ENCODE measurements at places on chromosomes 5 and 9. TPM values are rescaled to one million over a fixed set of nuclear protein-coding genes. Genes with fewer than 3 reads are reported as not detected.

DNA sequence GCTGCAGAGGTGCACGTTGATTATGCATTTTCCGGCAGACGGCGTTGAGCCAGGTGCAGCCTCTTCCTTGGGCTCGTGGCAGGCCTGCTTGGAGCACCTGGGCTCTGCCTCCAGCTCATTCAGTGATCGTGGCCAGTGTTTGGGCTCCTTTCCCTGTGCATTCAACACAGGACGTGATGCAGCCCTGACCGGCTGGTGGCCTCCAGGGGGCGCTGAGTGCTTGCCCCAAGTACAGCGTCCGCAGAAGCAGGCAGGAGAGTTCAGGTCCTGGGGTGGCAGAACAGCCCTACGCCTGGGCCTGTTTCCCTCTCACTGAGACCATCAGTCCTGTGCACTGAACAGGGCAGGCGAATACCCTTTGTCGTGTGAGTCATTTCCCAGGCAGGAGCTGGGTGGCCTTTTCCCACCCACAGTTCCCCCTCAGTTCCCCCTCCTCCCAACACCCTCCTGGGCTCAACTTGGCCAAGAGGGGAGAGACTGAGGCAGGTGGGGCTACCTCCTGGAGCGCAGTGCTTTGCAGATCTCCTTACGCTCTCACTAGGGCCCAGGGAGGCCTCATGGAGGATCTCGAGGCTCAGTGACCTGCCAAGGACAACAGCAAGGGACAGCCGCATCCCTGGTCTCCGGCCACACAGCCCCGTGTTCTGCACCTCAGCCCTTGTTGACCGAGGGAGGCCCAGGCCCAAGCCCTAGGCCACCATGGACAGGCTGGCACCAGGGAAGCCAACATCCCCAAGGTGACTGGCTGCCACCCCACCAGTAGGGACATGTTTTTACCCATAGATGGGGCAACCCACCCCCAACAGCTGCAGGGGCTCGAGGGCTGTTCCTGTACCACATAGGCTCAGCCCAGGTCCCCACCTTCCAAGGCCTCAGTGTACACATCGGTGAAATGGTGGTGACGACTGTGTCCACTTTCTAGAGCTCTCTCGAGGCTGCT is 52.9 kb downstream of the LRSAM1 start:
- peak; percentile 97 for DNase-seq

Gene TMEM174
- not detected for total RNA-seq

DNA sequence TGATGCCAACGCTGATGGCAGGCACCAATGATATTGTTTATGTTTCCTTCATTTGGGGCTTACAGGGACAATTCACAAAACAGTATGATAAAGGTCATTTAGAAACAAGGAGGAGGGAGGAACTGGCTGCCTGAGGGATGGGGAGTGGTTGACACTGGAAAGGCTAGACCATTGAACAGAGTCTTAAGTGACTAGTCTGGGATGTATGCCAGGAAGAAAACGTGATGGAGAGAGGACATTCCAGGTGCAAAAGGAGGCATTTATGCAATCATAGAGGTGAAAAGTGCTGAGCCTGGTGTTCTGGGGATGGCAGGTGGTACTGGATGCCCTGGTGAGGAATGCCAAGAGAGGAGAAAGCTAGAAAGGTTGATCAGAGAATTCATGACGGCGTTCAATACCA is 153.4 kb downstream of the ZNF462 start:
- DNase-seq: no peak

Gene MCC
- 27.0 TPM for total RNA-seq

- DNase-seq: no peak
Measured at GRCh38 chr5:72296256-72296655, 23.8 kb downstream of the MRPS27 start.

DNA sequence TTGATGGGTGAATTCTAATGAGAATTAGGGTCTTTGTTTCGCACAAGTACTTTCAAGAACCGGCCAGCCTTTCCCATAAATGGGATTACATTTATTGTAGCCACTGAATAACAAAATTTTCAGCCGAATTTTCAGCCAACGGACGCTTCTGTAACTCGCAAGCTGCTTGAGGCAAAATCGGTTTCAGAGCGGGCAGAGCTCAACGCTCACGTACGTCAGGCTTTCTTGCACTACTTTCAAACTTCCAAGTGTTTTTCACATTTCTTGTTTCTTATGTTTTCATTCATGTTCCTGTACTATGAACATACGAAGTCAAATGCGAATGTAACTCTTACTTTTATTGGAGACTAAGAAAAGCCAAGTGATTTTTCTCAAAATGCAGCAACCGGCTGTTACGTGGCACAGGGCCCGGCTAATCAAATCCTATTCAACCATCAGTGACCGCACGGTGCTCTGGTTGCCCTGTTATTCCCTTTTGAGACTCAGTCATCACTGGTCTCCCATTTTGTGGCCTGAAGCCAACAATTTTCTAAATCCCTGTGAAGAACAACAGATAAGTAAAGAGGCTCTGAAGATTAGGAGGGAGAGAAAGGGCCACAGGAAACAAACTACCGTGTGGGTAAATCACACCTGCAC is 68.5 kb downstream of the SLC28A3 start:
- DNase-seq: no peak

- DNase-seq: no peak
Measured at GRCh38 chr5:31664566-31664965, 25.6 kb downstream of the PDZD2 start.

GRCh38 chr9:89747596-89747995 is 142.8 kb downstream of the GADD45G start:
- DNase-seq: peak; percentile 90

DNA sequence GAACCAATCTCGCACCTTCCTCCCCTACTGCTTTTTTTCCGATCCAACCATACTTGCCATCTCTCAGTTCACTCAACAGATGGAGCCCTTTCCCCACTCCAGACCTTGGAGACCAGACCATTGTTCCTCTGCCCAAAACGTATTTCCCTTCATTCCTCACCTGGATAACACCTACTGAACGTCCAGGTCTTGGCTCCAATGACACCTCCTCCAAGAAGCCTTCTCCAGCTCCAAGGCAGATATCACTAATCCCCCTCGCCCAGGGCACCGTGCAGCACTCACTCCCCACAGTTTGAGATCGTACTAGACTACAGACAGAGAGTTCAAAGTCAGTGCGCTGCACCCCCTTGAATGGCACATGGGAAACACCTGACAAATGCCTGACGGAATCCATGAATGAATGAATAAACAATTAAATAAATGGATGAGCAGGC is 47.1 kb upstream of the AKNA start:
- no peak for DNase-seq

DNA sequence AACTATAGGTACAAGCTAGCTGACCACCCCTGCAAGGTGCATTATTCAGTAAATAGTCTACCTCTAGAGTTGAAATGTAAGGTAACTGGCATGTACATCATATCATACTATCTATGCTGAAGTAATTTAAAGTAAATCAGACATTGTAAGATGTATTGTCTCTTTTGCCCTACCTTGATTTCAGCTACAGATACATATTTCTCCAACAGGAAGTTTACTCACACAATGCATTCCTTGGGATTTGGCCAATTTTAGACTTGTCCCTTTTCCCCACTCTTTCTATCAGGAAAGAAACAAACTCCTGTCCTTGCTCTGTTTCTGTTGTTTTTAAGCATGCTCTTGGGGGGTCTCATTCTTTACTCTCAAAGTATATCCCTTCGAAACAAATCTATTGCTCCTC is 58.5 kb upstream of the TSLP start:
- no peak for DNase-seq

Gene AGXT2
- total RNA-seq: not detected

GRCh38 chr5:125348221-125348692 is 601.8 kb upstream of the ZNF608 start:
- DNase-seq: peak; percentile 62

DNA sequence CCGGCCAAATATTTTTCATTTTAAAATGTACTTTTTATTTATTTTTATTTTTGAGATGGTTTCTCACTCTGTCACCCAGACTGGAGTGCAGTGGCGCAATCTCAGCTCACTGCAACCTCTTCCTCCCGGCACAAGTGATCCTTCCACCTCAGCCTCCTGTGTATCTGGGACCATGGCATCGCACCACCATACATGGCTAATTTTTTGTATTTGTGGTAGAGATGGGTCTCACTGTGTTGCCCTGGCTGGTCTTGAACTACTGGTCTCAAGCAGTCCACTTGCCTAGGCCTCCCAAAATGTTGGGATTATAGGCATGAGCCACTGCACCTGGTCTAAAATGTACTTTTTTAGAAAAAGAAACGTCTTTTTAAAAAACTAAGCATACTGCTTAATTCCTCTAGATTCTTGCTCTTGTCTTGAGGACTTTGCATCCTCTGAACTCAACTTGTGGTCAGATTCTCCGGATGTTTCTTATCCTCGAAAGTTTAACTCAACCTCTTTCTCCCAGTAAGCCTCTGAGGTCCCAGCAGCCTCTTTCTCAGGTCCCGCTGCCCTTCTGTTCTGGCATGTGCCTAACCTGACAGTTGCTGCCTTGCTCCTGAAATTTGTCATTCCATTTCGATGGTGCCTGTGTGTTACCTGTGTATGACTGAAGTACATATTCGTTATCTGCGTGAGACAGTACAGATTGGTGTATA is 63.0 kb downstream of the TRIO start:
- DNase-seq: no peak

- DNase-seq: no peak
Measured at GRCh38 chr9:87739546-87739945, 13.6 kb downstream of the CTSL start.

GRCh38 chr5:52997424-52997823 is 8.3 kb downstream of the ITGA2 start:
- no peak for DNase-seq

Gene SOX30
- total RNA-seq: 0.35 TPM

Gene CDKN2B-AS1
- total RNA-seq: 0.24 TPM

Gene ISL1
- total RNA-seq: not detected

DNA sequence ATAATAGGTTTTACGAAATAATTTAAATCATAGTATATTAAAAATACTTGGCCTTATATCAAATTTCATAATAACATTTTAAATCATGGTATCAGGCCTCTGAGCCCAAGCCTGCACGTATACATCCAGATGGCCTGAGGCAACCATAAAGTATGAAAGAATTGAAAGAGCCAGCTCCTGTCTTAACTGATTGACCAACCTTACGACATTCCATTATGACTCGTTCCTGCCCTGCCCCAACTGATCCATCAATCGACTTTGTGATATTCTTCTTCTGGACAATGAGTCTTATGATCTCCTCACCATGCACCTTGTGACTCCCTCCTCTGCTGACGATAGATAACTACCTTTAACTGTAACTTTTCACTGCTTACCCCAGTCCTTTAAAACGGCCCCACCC is 545.0 kb downstream of the MTRR start:
- DNase-seq: no peak

Gene GHR
- 21.8 TPM for total RNA-seq

Gene WDR38
- total RNA-seq: not detected

Gene CSF2
- total RNA-seq: not detected

Gene PDE6A
- not detected for total RNA-seq

Gene TAF1L
- not detected for total RNA-seq

Gene CPEB4
- total RNA-seq: 97.2 TPM

GRCh38 chr9:20321423-20322082 is 300.7 kb downstream of the MLLT3 start:
- no peak for DNase-seq

Gene PCDHB9
- total RNA-seq: 1.9 TPM

DNA sequence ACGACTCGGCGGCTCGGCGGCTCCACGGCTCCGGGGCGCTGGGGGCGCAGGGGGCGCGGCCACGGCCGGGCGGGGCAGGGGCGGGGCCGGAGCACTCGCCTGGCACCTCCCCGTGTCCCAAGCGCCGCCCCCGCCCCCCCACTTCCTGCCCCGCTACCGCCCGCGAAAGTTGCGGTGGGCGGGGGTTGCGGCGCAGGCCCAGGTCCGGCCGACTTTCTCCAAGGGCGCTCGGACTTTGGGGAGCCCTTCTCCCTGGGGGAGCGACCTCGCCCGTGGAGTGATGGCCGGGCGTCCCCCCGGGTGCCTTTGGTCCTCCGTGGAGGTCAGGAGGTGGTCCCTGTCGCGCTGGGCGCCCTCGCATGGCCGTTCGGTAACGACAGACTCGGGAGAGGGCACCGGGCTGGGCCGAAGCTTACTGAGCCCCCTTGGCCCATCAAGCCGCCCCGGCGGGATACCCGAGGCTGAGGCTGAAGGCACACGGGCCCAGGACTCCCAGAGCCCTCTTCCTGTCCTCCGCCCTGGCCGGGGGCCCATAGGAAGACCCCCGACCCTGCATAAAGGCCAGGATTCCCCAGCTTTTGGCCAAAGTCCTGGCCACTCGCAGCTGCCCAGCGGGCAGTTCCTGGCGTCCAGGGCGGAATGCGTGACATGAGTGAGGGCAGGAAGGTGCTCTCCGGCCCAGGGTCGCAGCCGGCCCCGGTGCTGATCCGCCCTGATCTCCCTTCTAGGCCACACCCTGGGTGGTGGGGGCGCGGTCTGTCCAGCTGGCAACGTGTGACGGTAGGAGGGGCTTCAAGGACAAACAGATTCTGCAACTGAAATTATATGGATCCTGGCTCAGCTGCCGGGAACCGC is 883 bp upstream of the VAV2 start:
- DNase-seq: peak; percentile 95

DNA sequence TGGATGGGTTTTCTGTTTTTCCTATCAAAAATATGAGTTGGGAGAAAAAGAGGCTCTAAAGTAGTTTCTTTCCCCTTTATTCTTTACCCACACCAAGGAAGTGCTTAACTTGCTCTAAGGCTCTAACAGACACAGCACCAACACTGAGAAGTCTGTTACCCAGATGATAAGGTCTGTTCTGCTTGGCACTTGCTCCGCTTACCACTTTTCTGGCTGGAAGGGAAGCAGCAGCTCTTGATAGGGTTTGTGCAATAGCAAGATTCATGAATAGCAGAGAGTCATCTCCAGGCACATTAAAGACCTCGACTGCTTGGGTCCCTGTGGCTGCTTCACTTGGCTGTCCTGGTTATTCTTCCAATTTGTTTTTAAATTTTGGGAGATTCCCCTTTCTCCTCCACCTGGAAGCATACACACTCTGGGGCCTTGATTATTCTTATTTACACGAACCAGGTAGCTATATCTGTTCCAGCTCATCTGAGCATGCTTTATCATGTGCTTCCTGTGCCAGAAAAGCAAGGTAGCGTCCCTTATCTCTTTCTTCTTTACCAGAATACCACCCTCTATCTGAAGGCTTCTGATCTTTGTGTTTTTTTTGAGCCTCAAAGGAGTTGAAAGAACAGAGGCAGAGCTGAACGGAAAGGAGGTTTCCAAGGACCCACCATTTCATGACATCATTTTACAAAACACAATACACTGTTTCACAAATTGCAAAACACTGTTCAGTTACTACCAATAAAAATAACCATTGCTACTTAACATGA is 24.8 kb downstream of the PPP3R2 start:
- no peak for DNase-seq

DNA sequence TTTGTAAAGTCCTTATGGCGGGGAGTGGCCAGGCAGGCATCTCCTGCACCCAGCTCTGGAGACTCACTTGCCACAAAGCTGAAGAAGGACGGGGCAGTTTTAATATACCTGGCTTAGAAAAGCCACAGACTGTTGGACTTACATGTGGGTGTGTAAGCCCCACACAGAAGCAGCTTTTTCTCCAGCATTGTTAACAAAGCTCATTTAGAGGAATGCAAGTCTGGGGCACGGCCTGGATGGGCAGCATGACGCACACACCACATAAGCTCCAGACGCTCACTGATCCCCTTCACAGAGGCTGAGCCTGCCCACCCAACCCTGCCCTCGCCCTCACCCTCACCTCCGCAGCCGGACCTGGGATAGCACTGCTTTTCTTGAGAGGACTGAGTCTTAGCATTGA is 58.0 kb upstream of the PDE8B start:
- DNase-seq: no peak
